Neural cell (in vitro differentiated cells): ENCODE measurements at places on chromosomes 11 and 22. TPM values are rescaled to one million over a fixed set of nuclear protein-coding genes. Genes with fewer than 3 reads are reported as not detected.

The YAP1 gene
- polyA plus RNA-seq, result 0.46 and 0.98 TPM in 2 replicates

The CBX7 gene
- polyA plus RNA-seq, result 4.4 and 6.1 TPM in 2 replicates

The RBM4B gene
- polyA plus RNA-seq, result 197 and 212 TPM in 2 replicates

The DBX1 gene
- polyA plus RNA-seq, result not detected in 2 replicates

The F2 gene
- polyA plus RNA-seq, result 0.40 and 0.94 TPM in 2 replicates

The PDGFB gene
- polyA plus RNA-seq, result 0.08 and 0.61 TPM in 2 replicates

The CREB3L1 gene
- not detected in 2 replicates for polyA plus RNA-seq

The PRG3 gene
- not detected in 2 replicates for polyA plus RNA-seq

The MIOX gene
- not detected in 2 replicates for polyA plus RNA-seq

The C11orf86 gene
- polyA plus RNA-seq, result not detected in 2 replicates

The SH3BP1 gene
- polyA plus RNA-seq, result 0.63 TPM in 1 of 2 replicates, not detected in the other

The PAMR1 gene
- 0.48 and 0.56 TPM in 2 replicates for polyA plus RNA-seq

The C11orf91 gene
- polyA plus RNA-seq, result not detected in 2 replicates

The FDXACB1 gene
- polyA plus RNA-seq, result 3.0 and 3.1 TPM in 2 replicates

The OR51E2 gene
- polyA plus RNA-seq, result not detected in 2 replicates

The GAL3ST3 gene
- 16.7 and 17.2 TPM in 2 replicates for polyA plus RNA-seq

The ANKK1 gene
- not detected in 2 replicates for polyA plus RNA-seq

The ASCL2 gene
- not detected in 2 replicates for polyA plus RNA-seq

The KCNJ1 gene
- 0.22 and 0.40 TPM in 2 replicates for polyA plus RNA-seq

The LRRN4CL gene
- 0.44 and 0.82 TPM in 2 replicates for polyA plus RNA-seq

The SLC5A12 gene
- not detected in 2 replicates for polyA plus RNA-seq

The TMPRSS13 gene
- polyA plus RNA-seq, result not detected in 2 replicates

The KRTAP5-8 gene
- polyA plus RNA-seq, result not detected in 2 replicates

The PKP3 gene
- polyA plus RNA-seq, result not detected in 2 replicates

The ROBO4 gene
- not detected in 2 replicates for polyA plus RNA-seq

The DEUP1 gene
- 0.46 TPM in 1 of 2 replicates, not detected in the other for polyA plus RNA-seq

The KLHDC7B gene
- polyA plus RNA-seq, result not detected in 2 replicates

The CTSF gene
- polyA plus RNA-seq, result 2.7 and 4.2 TPM in 2 replicates

The ALKBH8 gene
- polyA plus RNA-seq, result 7.6 and 10.0 TPM in 2 replicates

The MRGPRX3 gene
- not detected in 2 replicates for polyA plus RNA-seq

The C11orf58 gene
- polyA plus RNA-seq, result 217 and 226 TPM in 2 replicates

The PNPLA5 gene
- not detected in 2 replicates for polyA plus RNA-seq

The PGAP2 gene
- polyA plus RNA-seq, result 30.1 and 32.0 TPM in 2 replicates

The BIRC3 gene
- polyA plus RNA-seq, result not detected in 2 replicates

The LARGE2 gene
- polyA plus RNA-seq, result not detected in 2 replicates

The C22orf31 gene
- not detected in 2 replicates for polyA plus RNA-seq

The MAPK8IP2 gene
- 48.0 and 54.5 TPM in 2 replicates for polyA plus RNA-seq

The FAM89B gene
- polyA plus RNA-seq, result 75.1 and 86.1 TPM in 2 replicates

The OR10A4 gene
- polyA plus RNA-seq, result not detected in 2 replicates

The APOBEC3F gene
- polyA plus RNA-seq, result not detected in 2 replicates

The CPT1B gene
- polyA plus RNA-seq, result 72.4 and 75.1 TPM in 2 replicates

The IGLL1 gene
- not detected in 2 replicates for polyA plus RNA-seq

The PLAAT5 gene
- polyA plus RNA-seq, result 0.14 TPM in 1 of 2 replicates, not detected in the other

The RAG2 gene
- not detected in 2 replicates for polyA plus RNA-seq
